Spleen (tissue), 13 donors: ENCODE measurements at places on chromosomes 1 and 21. TPM values are rescaled to one million over a fixed set of nuclear protein-coding genes. Genes with fewer than 3 reads are reported as not detected.

- H3K4me3 ChIP-seq: no peak overlapping the region
- H3K36me3 ChIP-seq: no peaks in the 10 kb centered on the region
- no peaks in the 10 kb centered on the region for H3K27me3 ChIP-seq
- no peak overlapping the region for H3K27ac ChIP-seq
Measured at GRCh38 chr21:29307718-29308455, 9.2 kb downstream of the BACH1 start.

MPL gene
- polyA plus RNA-seq: not detected

- H3K4me1 ChIP-seq: peaks cover 14% of the 10 kb centered on the region
- peaks cover 48% of the 10 kb centered on the region for H3K36me3 ChIP-seq
- H3K27me3 ChIP-seq: no peaks in the 10 kb centered on the region
- no peak overlapping the region for H3K4me3 ChIP-seq
- no peak for DNase-seq
Measured at GRCh38 chr1:11984576-11984975, 4.3 kb downstream of the MFN2 start.

ANGEL2 gene
- polyA plus RNA-seq: 29.4 TPM

DNA sequence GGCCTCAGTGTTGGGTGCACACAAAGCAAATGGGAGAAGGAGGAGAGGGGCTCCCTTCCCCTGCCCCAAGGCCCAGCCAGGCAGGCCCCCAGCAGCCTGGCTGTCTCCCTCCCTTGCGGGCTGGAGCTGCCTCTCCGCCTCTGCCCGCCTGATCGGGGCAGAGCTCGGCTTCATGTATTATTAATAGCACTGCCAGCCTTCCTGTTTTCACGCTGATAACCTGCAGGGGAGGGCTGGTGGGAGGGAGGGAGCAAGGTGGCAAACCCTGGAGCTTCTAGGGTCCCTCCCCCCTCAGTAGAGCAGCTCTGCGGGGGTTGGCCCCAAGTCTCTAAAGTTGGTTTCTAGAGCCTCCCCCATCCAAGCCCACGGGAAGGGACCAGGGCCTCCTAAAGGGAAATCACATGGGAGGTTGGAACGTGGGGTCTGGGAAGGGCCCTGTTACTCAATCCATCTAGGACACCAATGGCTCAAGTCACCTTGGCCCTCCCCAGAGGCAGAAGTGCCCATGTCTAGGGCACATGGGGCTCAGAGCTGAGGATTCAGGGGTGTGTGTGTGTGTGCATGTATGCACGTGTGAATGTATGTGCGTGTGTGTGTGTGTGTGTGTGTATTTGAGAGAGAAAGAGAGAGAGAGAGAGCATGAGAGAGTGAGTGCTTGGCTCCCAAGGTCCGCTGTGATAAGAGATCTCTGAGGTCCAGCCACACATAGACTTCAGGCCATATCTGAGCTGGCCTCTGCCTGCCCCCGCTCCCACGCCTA lies 21.8 kb upstream of the POU3F1 start:
- H3K27ac ChIP-seq: no peak overlapping the region
- H3K36me3 ChIP-seq: no peaks in the 10 kb centered on the region
- no peak for DNase-seq
- no peak overlapping the region for H3K4me3 ChIP-seq
- H3K4me1 ChIP-seq: no peaks in the 10 kb centered on the region

DNA sequence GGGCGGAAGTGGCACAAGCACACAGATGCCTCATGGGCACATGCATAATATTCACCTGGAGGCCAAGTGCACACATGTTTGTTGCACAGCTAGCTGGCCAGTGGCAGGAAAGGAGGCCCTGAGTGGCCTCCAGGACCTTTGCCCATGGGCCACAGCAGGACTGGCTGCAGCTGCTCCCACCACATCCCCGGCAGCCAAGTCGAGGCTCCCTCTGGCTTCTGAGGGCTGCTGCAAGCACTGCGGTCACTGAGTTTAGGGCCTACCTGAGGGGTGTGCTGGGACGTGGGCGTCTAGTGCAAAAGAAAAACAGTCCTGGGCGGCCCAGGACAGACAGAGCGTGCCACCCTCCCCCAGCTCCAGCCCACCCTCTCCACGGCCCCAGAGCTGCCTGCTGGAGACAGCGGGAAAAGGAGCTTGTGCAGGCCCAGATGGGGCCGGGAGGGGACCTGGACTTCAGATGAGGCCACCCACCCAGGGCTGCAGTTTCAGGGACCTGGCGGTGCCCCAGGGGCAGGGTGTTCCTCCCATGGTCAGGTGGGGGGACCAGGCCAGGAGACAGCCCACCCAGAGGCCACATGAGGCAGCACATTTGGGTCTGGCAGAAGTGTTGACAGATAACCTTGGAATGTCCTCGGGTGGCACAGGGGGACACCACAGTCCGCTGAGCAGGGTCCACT lies 265.9 kb upstream of the VAMP3 start:
- H3K4me1 ChIP-seq: peaks cover 8% of the 10 kb centered on the region
- peaks cover 29% of the 10 kb centered on the region for H3K27me3 ChIP-seq
- H3K4me3 ChIP-seq: no peak overlapping the region
- no peak overlapping the region for H3K27ac ChIP-seq
- DNase-seq: no peak

DNA sequence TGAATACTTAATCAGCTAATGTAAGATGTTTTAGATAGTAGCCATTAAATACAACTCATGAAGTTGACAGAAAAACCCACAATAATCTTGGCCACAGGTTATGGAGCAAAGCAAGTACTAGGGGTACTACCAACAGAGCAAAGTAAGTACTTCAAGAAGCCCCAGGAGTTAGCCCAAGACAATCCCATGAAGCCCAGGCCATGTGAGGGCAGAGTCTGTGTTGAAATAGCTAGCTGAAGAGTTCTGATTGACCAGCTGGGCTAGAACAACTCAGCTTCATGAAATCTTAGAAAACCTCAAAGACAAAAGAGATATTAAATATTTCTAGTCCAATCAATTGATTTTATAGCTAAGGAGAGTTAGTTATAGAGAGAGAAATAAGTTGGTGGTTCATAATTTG lies 212.9 kb upstream of the HOOK1 start:
- no peaks in the 10 kb centered on the region for H3K36me3 ChIP-seq
- no peak for DNase-seq
- H3K4me3 ChIP-seq: no peak overlapping the region
- H3K4me1 ChIP-seq: no peaks in the 10 kb centered on the region

DNA sequence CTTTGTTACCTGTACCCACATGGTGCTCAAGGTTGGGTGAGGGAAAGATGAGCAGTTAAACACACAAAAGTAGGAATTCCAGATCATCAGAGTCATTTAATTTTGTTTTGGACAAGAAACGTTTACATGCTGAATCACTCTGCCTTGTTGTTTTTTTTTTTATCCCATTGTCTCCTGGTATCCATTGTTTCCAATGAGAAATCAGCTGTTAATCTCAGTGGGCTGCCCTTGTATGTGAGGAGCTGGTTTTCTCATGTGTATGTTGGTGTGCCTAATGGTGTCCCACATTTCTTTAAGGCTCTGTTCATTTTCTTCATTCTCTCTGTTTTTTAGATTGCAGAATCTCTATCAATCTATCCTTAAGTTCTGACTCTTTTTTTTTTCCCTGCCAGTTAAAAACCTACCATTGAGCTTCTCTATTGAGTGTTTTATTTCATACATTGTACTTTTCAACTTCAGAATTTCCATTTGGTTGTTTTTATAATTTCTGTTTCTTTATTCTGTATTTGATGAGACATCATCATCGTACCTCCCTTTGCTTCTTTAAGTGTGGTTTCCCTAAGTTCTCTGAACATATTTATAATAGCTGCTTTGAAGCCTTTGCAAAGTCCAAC lies 8.8 kb upstream of the OBSCN start:
- no peak for DNase-seq
- H3K27me3 ChIP-seq: no peaks in the 10 kb centered on the region
- H3K4me1 ChIP-seq: no peaks in the 10 kb centered on the region
- no peak overlapping the region for H3K4me3 ChIP-seq
- peaks cover 5% of the 10 kb centered on the region for H3K36me3 ChIP-seq
- no peak overlapping the region for H3K27ac ChIP-seq

DNA sequence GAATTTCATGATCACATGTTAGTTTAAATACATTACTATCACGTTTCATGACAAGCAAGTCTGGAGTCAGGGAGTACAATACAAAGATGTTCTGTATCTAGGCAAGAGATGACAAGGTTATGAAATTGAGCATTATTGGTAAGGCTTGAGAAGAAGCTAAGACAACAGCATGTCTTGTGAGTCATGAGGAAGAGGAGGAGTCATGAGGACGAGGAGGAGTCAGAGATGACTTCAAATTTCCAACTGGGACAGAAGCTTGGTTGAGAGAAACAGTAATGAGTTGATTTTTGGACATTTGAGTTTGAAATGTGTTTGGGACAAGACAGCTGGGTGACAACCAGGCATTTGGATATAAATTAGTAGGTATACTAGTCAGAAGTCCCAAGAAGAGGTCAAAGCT lies 4.3 kb upstream of the UBE2U start:
- no peaks in the 10 kb centered on the region for H3K36me3 ChIP-seq
- H3K27ac ChIP-seq: no peak overlapping the region
- no peaks in the 10 kb centered on the region for H3K27me3 ChIP-seq
- no peak for DNase-seq
- no peak overlapping the region for H3K4me3 ChIP-seq
- no peaks in the 10 kb centered on the region for H3K4me1 ChIP-seq
